ENCODE measurements at places on chromosomes 6 and 20.

- DNase-seq = no peak
Observed at GRCh38 chr6:86856379-86856778, 80.9 kb upstream of the HTR1E start.

GRCh38 chr20:5170341-5170740 is 43.5 kb downstream of the CDS2 start:
- DNase-seq = no peak

- DNase-seq = peak; percentile 66
Observed at GRCh38 chr6:31356216-31356945, 598 bp downstream of the HLA-B start.

DNA sequence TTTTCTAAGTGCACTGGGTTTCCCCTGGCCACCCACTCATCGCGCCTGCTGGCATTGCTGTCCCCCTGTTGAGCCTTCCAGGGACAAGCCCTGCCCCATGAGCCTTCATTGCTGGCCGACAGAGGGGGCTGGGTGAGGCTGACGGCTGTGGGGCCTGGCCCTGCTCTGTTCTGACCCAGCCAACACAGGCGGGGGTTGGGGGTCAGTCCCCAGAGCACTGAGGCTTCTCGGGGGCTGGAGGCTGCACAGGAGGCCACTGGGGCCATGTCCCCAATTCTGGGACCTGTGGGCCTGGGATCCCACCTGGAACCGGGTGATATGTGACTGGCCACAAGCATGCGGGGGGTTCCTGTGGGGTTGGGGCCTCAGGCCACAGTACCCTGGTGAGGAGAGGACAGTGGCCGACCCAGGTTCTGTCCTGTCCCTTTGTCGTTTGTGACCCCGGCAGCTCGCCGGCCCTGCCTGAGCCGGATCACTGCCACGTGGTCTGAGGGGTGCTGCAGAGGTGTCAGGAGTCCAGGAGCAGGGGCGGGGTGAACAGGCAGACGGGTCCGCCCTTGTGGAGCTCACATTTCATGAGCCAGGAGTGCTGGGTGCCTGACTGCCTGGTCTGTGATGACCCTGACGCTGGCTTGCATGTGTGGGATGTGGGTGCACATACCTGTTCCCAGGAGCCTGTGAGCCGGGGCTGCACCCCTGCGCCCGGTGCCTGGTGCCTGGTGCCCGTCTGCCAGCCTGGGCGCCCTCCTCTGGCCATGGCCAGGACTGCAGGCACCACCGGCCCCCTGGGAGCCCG is 2.1 kb upstream of the COL20A1 start:
- peak; percentile 67 for DNase-seq

- no peak for DNase-seq
Observed at GRCh38 chr6:141421378-141421777, 711.3 kb upstream of the GJE1 start.

- DNase-seq = no peak
Observed at GRCh38 chr6:26502626-26503025, 2.5 kb downstream of the BTN1A1 start.

DNA sequence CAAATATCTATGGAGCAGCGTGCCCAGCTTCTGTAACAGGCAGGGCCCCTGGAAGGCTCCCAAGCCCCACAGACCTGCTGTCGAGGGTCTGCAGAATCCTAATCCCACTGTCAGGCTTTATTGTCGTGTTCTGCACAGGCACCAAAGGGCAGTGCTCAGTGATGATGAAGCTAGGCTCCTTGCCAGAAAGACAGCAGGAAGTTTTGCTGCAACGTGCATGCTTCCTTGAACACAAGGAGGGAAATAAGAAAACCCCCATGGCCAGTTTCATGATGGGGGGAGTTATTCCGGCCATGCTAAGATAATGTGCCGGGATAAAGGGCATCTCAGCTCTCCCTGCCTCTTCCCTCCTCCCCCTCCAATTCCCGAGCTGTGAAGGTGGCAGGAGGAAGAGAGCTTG is 109.4 kb upstream of the KCNG1 start:
- no peak for DNase-seq

DNA sequence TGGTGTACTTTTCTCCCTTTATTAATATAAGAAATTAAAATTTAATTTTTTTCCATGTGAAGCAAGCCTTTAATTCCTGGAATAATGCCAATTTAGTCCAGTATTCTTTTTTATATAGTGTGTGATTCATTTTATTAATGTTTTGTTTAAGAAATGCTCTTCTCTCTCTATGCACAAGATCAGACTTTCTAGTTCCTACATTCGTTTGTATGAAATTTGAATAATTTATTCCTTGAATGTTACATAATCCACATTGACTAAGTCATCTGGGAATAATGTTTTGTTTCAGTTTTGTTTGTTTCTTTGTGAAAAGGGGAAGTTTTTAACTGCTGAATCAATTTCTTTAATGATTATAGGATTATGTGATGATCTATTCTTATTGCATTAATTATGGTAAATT is 181.4 kb upstream of the ID4 start:
- DNase-seq = no peak

- DNase-seq = no peak
Observed at GRCh38 chr6:135583256-135583761, 85.8 kb upstream of the AHI1 start.

- no peak for DNase-seq
Observed at GRCh38 chr20:13333036-13333435, 112.0 kb downstream of the ISM1 start.

GRCh38 chr20:871948-872347 is 38.4 kb downstream of the FAM110A start:
- DNase-seq = no peak

DNA sequence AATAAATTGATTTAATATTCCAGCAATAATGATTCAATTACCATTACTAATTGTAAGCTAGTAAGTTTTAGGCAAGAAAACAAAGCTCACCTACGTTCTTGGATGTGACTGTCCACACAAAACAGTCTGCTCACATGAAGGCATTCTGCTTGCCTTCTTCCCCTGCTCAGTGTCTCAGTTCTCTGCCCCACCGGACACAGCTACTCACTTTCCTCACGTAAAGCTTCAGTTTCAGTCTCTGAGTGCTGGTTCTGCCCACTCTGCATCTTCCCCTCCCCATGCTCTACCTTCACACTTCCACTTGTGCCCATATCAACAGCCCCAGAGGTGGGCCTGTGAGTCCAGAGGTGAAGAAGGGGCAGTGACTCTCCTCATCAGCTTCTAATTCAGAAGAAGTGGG is 73.9 kb upstream of the C6orf118 start:
- DNase-seq = no peak

GRCh38 chr20:839015-839414 is 5.5 kb downstream of the FAM110A start:
- no peak for DNase-seq

GRCh38 chr20:7520361-7520760 is 419.9 kb downstream of the HAO1 start:
- DNase-seq = no peak

GRCh38 chr6:93358435-93358834 is 60.9 kb downstream of the EPHA7 start:
- DNase-seq = no peak

- no peak for DNase-seq
Observed at GRCh38 chr6:148250975-148251685, 91.5 kb upstream of the SASH1 start.

- DNase-seq = no peak
Observed at GRCh38 chr6:15995493-15995892, 133.4 kb upstream of the MYLIP start.

DNA sequence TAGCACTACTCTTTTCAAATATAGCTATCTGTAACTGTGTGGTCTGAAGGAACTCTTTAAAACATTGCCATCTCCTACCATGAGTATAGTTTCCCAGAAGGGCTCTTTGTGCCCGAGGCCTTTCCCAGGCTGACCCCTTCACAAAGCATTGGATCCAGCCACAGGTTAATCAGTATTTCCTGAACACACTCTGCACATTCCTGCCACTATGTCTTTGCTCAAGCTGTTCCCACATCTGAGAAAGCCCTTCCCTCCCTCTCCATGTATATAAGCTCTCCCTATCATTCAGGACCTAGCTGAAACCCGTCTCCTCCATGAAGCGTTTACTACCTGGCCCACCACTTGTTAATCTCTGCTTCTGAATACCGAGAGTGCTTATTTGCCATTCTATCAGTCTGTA is 47.8 kb upstream of the PKHD1 start:
- DNase-seq = no peak

DNA sequence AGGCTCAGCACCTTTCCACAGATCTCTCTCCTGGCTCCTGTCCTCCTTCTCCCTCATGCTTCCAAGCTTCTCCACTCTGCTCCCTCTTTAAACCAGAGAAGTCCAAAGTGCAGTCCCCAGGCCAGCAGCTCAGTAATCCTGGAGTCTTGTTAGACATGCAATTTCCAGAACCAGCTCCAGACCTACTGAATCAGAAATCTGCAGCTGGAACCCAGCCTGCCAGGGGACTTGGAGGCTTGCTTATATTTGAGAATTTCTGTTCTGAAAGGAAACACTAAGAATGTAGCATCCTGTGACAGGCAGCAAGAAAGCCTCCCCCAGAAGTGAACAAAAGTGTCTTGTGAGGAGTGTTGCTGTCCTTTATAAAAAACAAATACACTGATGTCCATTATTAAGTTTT is 438.1 kb downstream of the BCKDHB start:
- no peak for DNase-seq

- DNase-seq = no peak
Observed at GRCh38 chr6:150680510-150680909, 80.8 kb downstream of the PLEKHG1 start.

GRCh38 chr6:10156875-10157274 is 258.0 kb downstream of the TFAP2A start:
- no peak for DNase-seq

DNA sequence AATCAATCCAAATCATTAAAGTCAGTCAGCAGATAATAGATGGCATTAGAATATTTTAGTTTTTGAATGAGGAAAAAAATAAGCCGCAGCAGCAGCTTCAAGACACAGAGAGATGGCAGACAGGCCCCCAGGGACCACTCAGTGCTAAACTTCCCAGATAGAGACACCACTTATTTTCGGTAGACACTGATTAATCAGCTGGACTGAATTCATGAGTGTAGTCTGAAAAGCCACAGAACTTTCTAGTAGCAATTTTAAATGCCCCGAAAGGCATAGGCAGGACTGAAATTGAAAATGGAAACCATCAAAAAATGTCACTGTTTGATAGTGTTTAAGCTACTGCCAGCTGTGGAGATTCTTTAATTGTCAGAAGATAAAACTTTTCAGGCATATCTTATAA is 3.1 kb upstream of the CLDN20 start:
- no peak for DNase-seq

DNA sequence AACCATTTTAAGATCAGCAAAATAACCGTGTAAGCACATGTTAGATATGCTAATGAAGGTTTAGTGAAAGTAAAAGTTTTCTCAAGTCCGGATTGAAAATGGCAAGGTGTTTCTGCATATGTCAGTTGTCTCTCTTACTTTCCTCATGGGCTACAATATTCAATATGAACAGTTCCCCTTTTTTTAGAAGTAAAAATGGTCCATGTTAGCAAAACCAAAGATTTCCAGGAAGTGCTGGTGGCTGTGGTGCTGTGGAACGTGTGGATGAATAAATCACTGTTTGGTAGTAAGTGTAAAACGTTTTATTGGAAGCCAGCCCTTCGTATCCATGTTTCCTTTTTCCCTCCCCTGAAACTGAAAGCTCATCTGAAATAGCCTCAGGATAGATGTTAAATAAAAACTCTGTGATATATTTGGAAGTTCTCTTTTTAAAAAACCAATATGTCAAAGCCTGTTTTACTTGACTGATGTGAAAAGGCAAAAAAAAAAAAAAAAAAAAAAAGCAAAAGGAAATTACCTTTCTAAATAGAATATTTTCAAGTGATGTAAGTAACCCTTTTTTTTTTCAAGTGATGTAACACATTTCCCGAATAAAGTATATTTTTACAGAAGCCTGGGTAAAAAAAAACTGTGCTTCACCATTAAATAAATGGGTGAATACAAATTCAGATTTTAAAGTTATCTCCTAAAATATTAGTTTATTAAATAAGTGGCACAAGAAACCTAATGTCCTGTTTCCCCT is 41.9 kb downstream of the PLEKHG1 start:
- DNase-seq = no peak

GRCh38 chr20:6908673-6909072 is 141.2 kb downstream of the BMP2 start:
- DNase-seq = no peak

GRCh38 chr6:110547266-110547964 is 71.0 kb upstream of the SLC22A16 start:
- no peak for DNase-seq

GRCh38 chr6:146361128-146361924 is 182.3 kb upstream of the RAB32 start:
- DNase-seq = no peak

DNA sequence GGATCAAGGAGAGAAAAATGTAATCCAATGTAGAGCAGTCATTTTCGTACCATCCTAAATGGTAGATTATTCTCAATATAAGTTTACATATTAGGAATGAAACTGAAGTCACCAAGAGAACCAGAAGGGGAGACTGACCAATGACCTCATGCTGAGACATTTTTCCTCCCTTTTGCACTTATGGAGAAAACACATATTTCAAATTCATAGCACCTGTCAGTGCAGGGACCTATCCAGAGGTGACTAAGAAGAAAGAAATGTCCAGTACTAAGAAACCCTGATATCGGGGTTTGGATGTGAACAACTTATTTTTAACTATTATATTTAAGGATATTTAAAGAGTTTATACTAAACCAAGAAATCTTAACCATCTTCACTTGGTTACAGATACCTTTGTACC is 16.6 kb upstream of the LYRM2 start:
- DNase-seq = no peak

DNA sequence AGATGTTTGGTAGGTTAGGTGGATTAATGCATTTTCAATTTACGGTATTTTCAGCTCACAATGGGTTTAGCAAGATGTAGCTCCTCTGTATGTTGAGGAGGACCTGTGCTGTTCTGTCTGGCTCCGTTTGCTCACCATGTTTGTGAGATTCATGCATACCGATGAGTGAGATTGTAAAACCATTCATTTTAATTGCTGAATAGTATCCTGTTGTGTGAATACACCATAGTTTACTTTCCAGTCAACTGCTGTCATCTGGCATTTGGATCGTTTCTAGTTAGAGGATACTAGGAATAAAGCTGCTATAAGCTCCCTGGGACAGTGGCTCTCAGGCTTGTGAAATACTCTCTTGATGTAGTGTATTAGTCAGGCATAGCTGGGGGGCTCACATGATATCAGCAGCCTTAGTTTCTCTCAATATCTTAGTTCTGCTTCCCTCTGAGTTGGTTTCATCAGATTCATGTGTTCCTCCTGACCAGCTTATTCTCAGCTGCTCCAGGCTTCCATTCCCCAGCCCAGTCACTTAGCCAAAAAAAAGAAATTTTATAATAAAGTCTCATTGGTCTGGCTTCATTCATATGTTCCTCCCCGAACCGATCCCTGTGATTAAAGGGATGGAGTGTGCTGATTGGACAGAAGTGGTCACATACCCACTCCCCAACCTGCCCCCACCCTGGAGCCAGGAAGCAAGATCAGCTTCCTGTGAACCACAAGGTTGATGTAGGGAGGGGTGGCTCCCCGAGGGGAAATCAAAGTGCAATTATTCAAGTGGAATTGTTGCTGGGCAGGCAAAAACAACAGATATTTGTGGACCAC is 10.9 kb upstream of the B4GALT5 start:
- no peak for DNase-seq

GRCh38 chr6:50288881-50289280 is 239.2 kb upstream of the DEFB112 start:
- DNase-seq = no peak

GRCh38 chr6:36130667-36131510 is 576 bp downstream of the MAPK13 start:
- peak; percentile 70 for DNase-seq
